Effector memory CD8-positive, alpha-beta T cell (primary cell): ENCODE measurements at places on chromosomes 3 and 15.
A peak's percentile ranks its signal among the peaks of the same experiment; 100 is the strongest.

DNA sequence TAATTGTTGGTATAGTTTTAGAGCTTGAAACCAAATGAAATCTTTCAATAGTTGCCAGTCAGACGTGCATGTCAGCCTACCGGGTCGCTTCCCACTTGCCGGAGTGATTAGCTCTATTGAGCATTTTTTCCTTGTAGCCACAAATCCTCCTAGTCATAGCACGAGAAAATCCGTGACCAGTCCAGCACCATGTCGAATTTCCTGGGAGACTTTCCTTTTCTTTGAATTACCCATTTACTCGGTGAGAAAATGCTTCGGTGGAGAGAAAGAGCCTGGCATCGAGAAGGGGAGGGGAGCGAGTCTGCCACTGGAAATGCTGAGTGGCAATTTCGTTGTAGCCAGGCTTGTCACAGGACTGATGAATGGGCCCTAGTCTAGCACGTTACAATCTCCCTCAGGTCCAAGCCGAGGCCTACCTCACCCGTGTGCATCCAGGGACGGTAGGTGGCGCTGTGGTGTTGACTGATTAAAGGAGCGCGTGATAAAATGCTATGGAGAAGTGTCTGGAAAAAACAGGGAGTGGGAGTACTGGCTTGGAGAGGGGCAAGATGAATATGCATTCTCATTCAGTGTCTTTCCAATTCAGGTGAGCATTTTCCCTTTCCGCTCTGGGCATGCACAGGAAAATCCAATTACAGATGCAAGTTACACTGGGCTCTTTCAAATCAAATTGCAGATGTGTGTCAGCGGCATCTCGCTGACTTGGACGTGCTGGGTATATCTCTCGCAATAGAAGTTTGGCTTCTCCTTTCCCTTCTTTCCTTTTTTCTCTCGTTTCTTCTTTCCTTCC lies 238.8 kb downstream of the EDEM1 start:
- H3K4me1 ChIP-seq = no peaks in the 10 kb centered on the region
- H3K4me3 ChIP-seq = no peak overlapping the region
- DNase-seq = peak; percentile 18
- peaks cover 9% of the 10 kb centered on the region for H3K27me3 ChIP-seq
- H3K36me3 ChIP-seq = peaks cover 5% of the 10 kb centered on the region

DNA sequence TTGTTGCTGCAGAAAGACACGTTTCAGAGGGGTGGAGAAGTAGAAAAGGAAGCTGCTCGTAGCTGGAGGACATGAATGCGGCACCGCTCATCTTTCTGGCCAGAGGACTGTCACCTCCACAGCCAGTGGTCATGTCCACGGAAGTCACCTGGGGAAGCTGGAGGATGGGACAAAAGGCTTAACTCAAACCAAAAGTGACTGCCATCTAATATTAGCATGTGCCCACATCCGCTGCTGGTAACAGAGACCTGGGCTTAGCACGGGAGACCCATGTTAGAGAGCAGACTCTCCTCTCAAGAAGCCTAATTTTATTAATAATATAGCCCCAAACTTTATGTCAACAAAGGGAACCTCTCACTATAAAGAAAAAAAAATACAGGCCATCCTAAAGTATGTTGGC lies 5.9 kb downstream of the MEX3B start:
- no peak for DNase-seq
- no peak overlapping the region for H3K27ac ChIP-seq

GRCh38 chr3:52021489-52022268 lies 26.0 kb upstream of the RPL29 start:
- no peaks in the 10 kb centered on the region for H3K27me3 ChIP-seq
- DNase-seq = no peak
- H3K4me1 ChIP-seq = no peaks in the 10 kb centered on the region
- no peak overlapping the region for H3K4me3 ChIP-seq

DNA sequence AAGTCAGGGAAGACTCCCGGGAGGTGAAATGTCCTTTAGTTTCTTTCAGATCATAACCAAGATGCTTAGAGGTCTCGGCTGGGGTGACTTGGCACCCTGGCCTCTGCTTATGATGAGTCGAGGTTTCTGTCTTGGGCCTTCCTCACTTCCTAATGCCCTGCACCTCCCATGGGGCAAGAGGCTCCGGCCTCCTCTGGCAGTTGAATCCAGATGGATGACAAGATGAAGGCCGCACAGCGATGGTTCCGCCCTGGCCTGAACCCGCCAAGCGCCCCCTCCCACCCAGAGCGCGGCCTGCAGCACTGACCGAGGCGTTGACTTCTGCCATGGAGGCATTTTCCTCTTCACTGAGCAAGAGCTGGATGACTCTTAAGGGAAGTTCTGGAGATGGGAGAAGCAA lies 31.3 kb downstream of the MUC20 start:
- peaks cover 23% of the 10 kb centered on the region for H3K4me1 ChIP-seq
- peaks cover 9% of the 10 kb centered on the region for H3K36me3 ChIP-seq
- H3K4me3 ChIP-seq = no peak overlapping the region
- no peak for DNase-seq
- H3K27ac ChIP-seq = no peak overlapping the region
- peaks cover 5% of the 10 kb centered on the region for H3K27me3 ChIP-seq

- DNase-seq = no peak
- no peaks in the 10 kb centered on the region for H3K4me1 ChIP-seq
- no peak overlapping the region for H3K4me3 ChIP-seq
- peaks cover 2% of the 10 kb centered on the region for H3K36me3 ChIP-seq
Measured at GRCh38 chr15:77807115-77807514, 174.4 kb upstream of the LINGO1 start.

- DNase-seq = no peak
- H3K36me3 ChIP-seq = no peaks in the 10 kb centered on the region
- H3K4me3 ChIP-seq = no peak overlapping the region
- H3K27me3 ChIP-seq = no peaks in the 10 kb centered on the region
- H3K4me1 ChIP-seq = no peaks in the 10 kb centered on the region
Measured at GRCh38 chr15:96186105-96186504, 144.4 kb upstream of the NR2F2 start.

DNA sequence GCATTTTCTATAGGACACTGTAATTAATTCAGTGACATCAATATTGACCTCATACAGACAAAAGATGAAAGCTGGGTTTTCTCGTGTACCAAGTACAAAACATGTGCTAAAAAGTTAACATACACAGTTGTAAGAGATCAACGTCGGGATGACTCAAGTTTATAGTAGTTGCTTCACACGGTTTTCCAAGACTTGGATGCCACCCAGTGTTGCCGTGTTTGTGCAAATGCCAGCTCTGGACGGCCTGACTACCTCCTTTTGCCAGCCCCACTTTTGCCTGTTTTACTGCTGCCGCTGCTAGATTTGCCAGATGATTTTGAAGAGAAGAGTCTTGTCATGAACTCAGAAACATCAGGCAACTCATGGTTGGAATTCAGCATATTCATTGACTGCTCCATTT lies 17.6 kb downstream of the EMC7 start:
- H3K36me3 ChIP-seq = peaks cover 56% of the 10 kb centered on the region
- H3K27ac ChIP-seq = no peak overlapping the region
- no peaks in the 10 kb centered on the region for H3K4me1 ChIP-seq
- H3K4me3 ChIP-seq = no peak overlapping the region
- H3K27me3 ChIP-seq = no peaks in the 10 kb centered on the region
- no peak for DNase-seq

- peaks cover 4% of the 10 kb centered on the region for H3K36me3 ChIP-seq
- no peak overlapping the region for H3K4me3 ChIP-seq
- DNase-seq = no peak
- H3K27me3 ChIP-seq = no peaks in the 10 kb centered on the region
- peak overlapping the region; percentile 22 for H3K27ac ChIP-seq
- H3K4me1 ChIP-seq = peaks cover 22% of the 10 kb centered on the region
Measured at GRCh38 chr3:115087512-115087911, 59.6 kb downstream of the ZBTB20 start.

GRCh38 chr3:188268336-188268735 lies 114.4 kb downstream of the LPP start:
- H3K36me3 ChIP-seq = no peaks in the 10 kb centered on the region
- no peak overlapping the region for H3K4me3 ChIP-seq
- DNase-seq = no peak

DNA sequence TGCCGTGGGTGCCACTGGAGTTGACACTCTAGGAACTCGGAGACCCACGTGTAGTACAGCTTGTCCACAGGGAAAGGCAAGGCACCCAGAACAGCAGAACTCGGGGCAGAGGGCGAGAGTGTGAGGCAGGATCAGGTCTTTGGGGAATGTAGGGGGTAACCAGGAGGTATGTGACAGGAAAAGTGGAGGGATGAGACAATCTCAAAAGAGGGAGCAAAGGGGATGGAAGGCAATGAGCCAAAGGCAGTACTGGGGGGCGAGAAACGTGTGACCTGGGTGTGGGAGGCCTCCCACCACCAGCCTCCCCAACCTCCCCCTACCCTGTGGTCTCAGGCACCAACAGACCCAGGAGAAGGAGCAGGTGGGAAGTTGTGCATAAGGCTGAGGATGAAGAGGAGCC lies 48.9 kb downstream of the UMPS start:
- no peak overlapping the region for H3K4me3 ChIP-seq
- no peaks in the 10 kb centered on the region for H3K36me3 ChIP-seq
- no peak overlapping the region for H3K27ac ChIP-seq
- H3K4me1 ChIP-seq = peaks cover 6% of the 10 kb centered on the region
- no peak for DNase-seq

- peaks cover 38% of the 10 kb centered on the region for H3K27me3 ChIP-seq
- DNase-seq = no peak
- H3K4me3 ChIP-seq = no peak overlapping the region
- H3K4me1 ChIP-seq = no peaks in the 10 kb centered on the region
- H3K36me3 ChIP-seq = no peaks in the 10 kb centered on the region
Measured at GRCh38 chr3:72163809-72164634, 379.1 kb upstream of the PROK2 start.

- H3K27ac ChIP-seq = peak overlapping the region; percentile 77
- no peak overlapping the region for H3K4me3 ChIP-seq
- no peaks in the 10 kb centered on the region for H3K27me3 ChIP-seq
Measured at GRCh38 chr15:91912336-91912735, 58.8 kb downstream of the SLCO3A1 start.

GRCh38 chr3:196227629-196228493 lies 11.5 kb downstream of the SLC51A start:
- no peak overlapping the region for H3K27ac ChIP-seq
- H3K4me3 ChIP-seq = no peak overlapping the region
- no peaks in the 10 kb centered on the region for H3K36me3 ChIP-seq
- DNase-seq = no peak
- H3K27me3 ChIP-seq = peaks cover 5% of the 10 kb centered on the region
- H3K4me1 ChIP-seq = no peaks in the 10 kb centered on the region
